Left renal pelvis (tissue), 4 donors: ENCODE measurements at places on chromosomes 2 and 18. TPM values are rescaled to one million over a fixed set of nuclear protein-coding genes. Genes with fewer than 3 reads are reported as not detected.

DNA sequence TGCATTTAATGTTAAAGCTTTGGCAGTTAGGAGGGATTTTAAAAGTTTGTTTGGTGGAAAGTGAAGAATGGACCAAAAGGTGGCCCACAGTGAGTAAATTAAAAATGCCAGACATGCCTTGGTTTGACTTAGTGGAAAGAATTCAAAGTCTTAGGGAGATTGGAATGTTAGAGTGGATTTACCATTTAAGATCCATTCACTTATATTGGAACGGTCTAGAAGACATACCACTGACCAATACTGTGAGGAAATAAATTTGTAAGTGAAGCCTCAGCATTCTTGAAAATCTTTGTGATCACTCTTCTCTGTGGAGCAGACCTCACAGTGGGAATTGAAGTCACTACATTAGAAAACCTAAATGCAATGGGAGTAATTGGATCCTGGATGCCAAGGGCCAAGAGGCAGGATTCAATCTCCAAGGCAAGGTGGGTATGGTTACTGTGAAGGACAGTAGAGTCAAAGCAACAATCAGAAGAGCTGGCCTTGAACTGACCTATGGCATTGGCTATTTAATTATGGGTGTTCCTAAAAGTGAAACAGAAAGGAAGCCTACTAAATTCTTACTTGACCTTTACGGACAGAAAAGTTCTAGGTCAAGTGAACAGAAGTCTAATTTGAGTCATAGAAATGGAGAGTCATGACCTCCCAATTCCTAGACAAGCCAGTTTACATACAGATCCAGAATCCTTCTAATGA is 40.2 kb upstream of the VRK2 start:
- no peak for DNase-seq

DNA sequence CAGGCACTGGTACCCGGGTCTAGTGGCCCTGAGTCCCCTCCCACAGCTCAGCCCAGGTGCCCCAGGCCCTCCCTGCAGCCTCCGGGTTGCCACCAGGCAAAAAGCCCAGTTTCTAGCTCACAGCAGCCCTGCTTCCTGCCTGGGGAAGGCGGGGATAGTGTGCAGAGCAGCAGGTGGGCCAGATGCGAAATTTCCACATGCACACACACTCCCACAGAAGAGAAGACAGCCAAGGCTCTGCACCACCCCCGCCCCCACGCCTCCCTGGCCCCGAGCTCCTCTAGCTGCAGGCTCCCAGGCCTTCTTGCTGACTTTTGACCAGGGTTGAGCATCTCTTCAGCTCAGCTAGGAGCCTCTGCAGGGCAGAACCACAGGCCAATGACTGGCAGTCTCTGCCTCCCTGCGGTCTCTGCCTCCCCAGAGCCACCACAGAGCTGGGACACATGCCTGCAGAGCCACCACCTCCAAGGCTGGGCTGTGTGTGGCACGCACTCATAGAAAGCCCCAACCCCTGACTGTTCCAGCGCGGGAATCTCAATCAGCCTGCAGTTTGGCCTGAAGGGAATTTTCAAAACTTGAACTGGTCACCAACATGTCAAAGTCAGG is 7.2 kb downstream of the SLC66A2 start:
- DNase-seq: no peak

TOGARAM2 gene
- polyA plus RNA-seq: 0.82 TPM

- DNase-seq: no peak
These were observed 32.3 kb downstream of the RALBP1 start for GRCh38 chr18:9507565-9508088.

DNA sequence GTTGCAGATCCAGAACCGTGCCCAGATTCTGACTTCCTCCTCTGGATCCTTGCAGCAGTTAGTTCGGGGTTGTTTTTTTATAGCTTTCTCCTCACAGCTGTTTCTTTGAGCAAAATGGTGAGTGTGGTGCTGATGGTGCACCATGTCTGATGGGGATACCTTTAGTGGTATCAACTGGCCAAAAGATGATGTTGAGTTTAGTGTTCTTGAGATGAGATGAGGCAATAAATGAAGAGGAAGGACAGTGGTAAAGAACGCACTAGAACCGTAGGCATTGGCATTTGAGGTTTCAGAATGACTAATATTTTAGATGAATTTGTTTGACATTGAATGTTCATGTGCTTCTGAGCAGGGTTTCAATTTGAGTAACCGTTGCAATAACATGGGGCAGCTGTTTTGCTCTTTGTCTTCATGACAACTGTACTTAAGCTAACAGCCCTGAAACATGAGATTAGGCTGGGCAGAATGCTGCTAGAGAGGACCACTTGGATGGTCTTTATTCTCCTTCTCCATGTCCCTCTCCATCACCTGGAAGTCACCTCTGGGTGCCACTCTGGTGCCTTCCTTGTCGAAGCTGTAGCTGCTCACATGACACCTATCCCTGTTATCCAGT is 3.9 kb downstream of the CTLA4 start:
- no peak for DNase-seq

DNA sequence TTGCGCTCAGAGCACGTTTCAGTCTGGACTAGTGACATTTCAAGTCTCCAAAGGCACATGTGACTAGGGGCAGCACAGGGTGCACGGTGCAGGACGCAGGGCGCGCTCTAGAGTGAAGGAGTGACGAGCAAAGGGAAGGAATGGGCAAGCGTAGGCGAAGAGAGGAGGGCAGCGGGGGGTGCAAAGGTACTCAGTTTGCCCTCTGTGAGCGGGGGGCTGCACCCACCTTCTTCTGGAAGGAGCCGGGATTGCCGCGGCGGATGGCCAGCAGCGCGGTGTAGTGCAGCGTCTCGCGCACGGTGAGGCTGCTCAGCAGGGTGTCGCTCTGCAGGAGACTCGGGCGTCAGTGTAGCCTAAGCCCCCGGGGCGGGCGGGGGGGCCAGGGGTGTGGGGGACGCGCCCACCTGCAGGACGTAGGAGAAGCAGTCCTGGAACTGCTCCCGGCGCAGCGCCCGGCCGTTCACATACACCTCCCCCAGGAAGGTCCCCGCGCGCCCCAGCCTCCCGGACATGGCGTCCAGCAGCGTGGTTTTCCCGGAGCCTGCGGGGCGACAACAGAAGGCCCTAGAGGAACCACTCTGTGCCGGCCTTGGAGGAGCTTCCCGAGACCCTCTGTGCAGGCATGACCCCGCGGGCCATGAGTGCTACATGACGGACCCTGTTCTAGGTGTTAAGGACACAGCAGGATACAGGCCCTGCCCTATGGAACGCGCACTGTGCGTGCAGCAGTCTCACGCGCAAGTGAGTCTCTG is 6.9 kb downstream of the ABCG5 start:
- DNase-seq: no peak

GRCh38 chr2:159137511-159138241 is 148.8 kb downstream of the WDSUB1 start:
- no peak for DNase-seq

- DNase-seq: no peak
These were observed 75.1 kb downstream of the POLE4 start for GRCh38 chr2:75033516-75033915.

- no peak for DNase-seq
These were observed 1363.2 kb upstream of the ACVR2A start for GRCh38 chr2:146481629-146482028.

DNA sequence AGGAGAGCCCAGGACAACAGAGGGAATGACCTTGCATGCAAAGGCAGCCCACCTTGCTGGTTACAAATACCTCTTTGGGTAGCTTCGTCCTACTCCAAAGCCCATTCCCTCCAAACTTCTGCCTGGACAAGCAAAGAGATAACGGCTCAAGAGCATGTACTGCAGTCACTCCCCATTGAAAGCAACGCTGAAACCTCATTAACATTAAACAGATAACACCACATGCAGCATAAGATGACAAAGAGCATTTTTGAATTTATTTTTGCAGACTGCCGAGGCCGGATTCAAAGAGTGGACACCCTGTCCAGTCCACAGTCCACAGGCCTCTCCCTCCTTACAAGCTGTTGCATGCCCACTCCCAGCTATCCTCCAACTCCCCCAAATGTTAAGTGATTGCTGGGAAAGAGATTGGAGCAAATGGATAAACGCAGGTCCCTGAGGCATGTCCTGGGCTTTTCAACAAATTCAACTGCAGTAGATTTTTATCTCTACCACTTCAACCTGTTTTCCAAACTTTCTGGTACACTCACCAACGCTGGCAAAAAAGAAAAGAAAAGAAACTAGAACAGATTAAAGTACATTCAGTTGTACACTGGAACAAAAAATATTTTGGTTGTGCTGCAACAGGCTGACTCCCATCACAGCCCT is 40.1 kb downstream of the MREG start:
- no peak for DNase-seq

- DNase-seq: no peak
These were observed 169.4 kb downstream of the GALNT1 start for GRCh38 chr18:35750929-35751328.

KCNJ3 gene
- 6.0 TPM for polyA plus RNA-seq

- no peak for DNase-seq
These were observed 418.0 kb downstream of the THSD7B start for GRCh38 chr2:137183206-137183898.

ZAP70 gene
- 1.5 TPM for polyA plus RNA-seq

- no peak for DNase-seq
These were observed 14.3 kb upstream of the RIOK3 start for GRCh38 chr18:23438608-23439366.

HOXD13 gene
- polyA plus RNA-seq: 0.24 TPM

- DNase-seq: no peak
These were observed 23.0 kb upstream of the TNP1 start for GRCh38 chr2:216882876-216883275.

DNA sequence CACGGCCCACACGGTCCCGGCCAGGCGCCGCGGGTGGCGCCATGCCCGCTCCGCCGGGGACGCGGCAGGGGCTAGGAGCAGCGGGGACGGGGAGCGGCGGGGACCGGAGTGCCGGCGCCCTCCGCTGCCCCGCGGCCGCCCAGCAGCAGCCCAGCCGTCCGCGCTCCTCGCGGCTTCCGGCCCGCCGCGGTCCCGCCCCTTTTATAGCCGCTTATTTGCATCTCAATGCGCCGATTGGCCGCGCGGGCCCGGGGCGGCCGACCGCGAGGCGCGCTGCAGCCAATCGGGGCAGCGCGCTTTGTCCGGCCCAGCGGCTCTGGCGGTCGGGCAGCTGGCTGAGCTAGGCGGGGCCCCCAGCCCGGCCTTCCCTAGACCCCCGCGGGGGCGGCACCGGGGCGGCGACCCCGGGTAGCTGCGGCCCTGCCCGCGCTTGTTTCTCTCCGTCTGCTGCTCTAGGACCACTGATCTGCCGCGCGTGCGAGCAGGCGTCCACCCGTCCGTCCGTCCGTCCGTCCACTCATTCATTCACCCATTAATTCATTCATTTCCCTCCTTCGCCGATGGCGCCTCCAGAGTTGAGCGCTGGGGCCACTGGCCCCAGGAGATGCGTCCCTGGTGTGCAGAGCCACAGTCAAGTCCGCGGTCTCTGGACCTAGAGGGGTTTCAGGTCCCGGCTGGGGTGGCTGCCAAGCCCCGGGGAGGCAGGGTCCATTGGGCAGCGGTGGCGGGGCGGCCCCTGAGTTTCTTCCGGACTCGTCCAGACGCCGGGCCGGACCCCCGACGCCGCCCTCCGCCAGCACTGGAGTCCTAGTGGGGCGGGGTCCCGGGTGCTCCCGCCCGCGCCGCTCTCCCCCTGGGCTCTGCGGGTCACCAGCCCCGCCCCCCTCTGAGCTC is at the start of gene HES6:
TSS of gene HES6 (minus strand) at position 176 of the 894 bp plus-strand sequence. CDS start at position 43, 133 bp downstream.
- no peak for DNase-seq

GRCh38 chr2:157326698-157327097 is 1.1 kb upstream of the ERMN start:
- no peak for DNase-seq

HOXD10 gene
- polyA plus RNA-seq: 194 TPM

GRCh38 chr2:109531221-109531620 is 82.5 kb downstream of the SEPTIN10 start:
- DNase-seq: no peak

GRCh38 chr2:134677856-134678756 is 40.7 kb downstream of the TMEM163 start:
- DNase-seq: no peak

SCN2A gene
- 2.8 TPM for polyA plus RNA-seq

DNA sequence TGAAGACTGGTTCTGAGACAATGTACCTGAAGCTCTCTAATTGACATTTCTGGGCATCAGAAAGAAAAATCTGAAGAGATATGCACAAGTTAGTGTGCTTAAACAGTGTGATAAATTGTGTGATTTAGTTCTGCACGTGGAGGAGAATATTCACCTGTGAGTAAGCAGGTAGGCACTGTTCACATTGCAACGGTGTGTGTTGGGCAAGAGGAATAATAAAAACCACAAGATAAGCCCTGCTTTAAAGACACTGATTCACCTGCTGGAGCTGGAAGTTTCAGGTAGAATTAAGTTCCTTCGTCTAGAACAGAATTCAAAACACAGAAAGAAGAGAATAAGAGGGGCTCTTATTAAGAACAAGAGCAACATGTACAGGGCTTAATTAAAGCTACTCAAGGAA is 864.3 kb upstream of the SOX11 start:
- DNase-seq: no peak

DNA sequence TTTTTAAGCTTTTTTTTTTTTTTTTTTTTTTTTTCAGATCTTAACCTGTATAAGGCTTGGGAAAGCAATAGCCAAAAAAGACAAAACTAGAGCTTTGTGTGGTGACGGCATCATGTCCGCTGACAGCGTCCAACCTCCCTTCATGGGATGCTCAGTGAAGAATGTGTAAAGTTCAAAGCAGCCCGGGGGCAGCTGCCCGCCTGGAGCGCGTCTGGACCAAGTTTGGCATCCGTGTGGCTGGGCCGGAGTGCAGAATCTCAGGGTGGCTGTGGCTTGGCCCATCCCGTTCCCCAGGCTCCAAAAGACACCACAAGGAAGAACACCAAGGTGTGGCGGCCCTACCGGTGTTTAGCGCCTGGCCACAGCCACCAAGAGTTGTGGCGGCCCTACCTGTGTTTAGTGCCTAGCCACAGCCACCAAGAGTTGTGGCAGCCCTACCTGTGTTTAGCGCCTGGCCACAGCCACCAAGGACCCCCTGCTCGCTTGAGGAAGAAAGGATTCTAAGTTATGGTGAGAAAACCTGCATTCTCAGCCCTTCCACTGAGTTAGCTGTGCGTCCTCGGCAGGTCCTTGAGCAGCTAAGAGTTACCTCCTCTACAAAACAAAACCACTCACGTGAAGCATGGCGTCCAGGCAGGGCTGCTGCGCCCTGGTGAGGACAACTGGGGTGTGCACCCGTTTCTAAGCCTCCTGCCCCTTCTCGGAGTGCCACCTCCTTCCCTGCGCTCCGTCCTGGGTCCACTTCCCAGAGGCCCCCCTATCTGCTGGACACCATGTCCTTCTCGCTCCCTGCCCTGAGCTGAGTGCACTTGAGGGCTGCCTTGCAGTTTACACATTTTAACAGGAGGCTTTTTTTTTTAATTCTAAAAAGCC is 103.6 kb upstream of the SALL3 start:
- no peak for DNase-seq

DNA sequence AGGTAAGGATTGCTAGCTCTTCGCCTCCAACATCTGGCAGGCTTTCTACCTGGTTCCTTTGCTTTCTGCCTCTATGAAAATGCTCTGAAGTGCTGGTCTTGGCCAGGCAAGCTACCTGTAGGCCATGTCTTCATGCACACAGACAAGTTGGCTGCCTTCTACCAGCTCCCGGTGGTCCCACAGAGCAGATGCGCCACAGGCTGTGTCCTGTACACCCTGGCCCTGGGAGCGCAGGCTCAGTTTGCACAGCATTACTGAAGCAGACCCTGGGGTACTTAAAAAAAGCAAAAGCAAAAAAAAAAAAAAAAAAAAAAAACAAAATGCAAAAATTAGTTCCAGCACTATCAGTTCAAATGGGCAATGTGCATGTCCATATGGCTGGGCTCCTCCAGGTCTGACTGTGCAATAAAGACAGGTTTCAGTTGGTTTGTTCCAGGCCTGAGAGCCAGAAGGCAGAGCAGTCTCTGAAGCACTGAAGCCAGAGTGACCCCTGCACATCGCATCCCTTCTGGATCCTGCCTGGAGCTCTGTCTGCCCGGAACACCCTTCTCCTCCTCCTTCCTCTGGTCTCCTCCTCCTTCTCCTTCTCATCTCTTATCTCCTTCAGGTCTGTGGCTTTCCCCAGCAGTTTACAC is 288.0 kb upstream of the REV1 start:
- DNase-seq: no peak
